ENCODE measurements at places on chromosomes 11 and 22.
A peak's percentile ranks its signal among the peaks of the same experiment; 100 is the strongest.

DNA sequence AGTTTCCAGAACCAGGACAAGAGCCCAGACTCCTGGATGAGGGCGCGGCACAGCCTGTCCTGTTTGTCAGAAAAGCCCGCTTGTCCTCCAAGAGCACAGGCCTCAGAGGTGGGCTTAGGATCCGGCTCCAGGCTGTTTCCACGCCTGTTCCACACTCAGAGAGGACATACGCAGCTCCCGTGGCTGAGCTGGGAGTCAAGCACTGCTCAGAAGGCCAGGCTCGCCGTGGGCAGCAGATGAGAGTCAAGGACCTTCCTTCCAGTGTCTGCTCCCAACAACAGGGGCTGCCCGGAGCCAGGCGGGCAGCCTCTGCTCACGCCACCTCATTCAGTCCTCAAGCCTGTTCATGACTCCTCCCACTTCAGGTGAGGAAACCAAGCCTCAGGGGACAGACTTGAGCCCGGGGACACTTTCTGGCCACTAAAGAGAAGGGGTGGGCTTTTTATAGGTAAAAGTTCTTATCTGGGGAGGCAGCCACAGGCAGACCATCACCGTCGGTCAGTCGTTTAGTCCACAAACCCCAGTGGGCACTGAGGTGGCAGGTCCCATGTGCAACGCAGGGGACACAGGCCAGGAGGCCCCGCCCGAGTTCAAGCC lies 3.8 kb downstream of the CYB5R3 start:
- no peak for DNase-seq

GRCh38 chr22:25137577-25138525 lies 61.8 kb upstream of the CRYBB3 start:
- DNase-seq = no peak

DNA sequence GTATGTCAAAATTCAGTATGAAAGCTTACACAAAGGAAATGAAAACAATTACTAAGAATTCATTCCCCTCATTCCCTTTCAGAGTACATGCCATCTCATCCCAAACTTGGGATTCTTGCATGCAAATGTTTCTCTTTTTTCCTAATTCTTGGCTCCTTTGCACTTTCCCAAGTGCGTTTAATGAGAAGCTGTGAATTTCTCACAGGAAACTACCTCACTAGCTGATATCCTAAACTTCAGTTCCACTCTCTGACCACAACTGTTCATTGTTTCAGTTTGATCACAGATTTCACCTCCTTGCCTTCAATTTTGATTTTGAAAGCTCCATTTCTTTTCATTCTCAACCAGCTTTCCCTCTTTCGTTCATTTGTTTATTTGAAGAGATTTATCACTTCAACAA lies 5.9 kb upstream of the ARL14EP start:
- no peak for DNase-seq

DNA sequence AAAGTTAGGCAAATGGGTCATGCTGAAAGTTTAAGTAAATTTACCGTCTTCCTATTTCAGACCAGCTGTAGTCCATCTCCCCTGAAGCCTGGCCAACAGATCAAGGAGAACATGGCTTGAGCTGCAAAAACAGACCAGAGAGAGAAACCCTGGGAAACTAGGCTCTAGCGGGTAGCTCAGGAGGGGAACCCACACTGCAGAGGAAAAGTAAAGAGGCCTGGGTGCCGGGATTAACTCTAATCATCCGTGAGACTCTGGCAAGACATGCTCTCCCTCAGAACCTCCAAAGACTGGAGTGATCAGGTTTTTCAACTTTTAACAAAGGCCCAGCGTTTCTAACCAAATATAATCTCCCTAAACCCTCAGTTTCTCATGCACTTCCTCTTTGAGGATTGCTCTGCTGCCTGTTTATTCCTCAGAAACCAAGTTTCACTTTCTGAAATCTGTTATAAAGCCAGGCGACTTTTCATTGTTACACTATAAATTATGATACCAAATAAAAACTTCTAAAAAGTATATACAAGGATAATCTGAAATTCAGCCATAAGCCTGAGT lies 67.5 kb downstream of the GAB2 start:
- peak; percentile 18 for DNase-seq

DNA sequence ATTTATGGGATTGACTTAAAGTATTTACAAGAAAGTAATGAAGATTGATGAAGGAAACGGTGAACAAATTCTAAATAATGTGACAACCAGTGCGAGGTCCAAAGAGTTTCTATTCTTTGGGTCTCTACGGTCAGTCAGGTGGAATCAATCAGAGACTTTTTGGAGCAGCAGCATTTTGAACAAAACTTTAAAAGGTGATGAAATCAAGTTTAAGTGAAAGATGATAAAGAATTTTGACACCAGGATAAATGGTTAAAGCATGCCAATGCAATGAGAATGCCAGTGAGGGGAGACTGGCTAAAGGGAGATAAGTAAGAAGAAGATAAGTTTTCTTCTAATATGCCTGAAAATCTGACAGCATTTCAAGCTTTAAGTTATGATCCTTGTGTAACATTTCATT lies 67.9 kb downstream of the DCUN1D5 start:
- peak; percentile 14 for DNase-seq

GRCh38 chr11:75403983-75404658 lies 4.8 kb downstream of the RPS3 start:
- no peak for DNase-seq

GRCh38 chr11:45187375-45187774 lies 40.9 kb downstream of the PRDM11 start:
- DNase-seq = no peak

DNA sequence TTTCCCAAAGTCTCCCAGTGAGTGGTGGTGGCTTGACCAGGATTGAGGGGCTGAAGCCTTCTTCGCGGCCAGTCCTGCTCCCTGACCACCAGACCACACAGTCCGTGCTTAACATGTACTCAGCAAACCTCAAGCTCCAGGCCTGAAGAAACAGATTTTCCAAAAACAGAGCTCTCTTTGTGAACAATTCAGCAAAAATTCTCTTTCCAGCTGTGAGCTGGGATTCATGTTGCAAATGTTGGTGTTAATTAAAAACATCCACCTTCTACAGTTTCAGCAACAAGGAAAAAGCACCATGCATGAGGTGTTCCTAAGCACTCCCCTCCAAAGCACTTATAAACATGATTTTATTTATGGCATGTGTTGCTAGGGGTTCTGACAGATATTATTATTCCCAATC lies 129.5 kb downstream of the ETS1 start:
- DNase-seq = no peak

DNA sequence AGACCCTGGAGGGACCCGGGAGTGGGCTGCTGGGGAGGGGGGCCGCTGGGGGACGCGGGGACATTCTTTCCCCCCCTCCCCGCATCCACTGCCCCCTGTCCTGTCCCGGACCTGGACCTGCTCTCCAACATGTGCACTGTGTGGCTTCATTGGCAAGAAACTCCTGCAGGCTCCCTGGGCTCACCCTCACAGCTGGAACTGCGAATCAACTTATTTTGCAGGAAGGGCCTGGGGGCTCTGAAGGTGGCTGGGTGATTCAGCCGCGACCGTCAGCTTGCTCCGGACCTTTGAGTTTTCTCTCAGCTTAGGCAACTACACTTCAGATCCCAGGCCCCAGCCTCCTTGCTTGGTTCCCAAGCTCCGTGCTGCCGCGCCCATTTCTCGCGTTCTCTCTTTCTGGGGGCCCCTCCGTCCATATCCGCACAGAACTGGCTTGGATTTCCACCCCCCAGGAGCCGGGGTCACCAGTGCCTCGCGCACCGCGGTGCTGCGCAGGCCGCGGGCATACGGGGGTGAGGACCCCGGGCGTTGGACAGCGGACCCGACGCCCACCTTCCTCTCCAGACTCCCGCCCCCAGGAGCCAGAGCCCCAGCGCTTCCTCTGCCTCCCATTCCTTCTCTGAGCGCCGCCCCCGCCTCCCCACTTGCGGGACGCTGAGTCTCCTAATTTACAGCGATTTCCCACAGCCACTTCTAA lies 471 bp upstream of the AHNAK start:
- peak; percentile 71 for DNase-seq

DNA sequence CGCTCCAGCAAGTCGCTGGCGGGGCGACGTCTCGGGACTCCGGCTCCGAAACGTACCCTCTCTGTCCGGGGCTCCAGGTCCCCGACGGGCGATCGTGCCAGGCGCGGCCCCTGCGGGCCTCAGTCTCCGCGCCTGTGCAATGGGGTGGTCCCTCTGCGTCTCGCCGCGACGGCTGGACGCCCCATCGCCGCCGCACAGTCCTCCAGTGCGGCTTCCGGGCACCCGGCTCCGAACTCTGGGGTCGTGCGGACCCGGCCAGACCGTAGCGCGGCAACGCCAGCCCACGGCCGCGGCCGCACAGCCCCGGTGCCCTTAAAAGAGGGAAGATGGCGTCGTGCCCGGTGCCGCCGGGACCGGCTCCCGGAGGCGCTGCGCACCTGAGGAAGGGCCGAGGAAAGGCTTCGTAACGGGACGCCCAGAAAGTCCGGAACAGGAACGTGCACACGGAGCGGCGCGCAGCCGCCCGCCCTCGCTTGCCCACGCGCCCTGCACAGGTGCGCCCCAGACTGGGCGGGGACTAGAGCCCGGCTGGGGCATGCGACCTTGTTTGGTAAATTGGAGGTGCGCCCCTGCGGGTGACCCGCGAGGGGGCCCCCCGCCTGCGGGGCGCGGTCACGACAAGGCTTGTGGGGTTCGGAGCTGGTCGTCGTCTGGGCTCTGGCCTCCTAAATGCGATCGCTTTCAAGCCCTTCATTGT lies 525 bp downstream of the BIK start:
- no peak for DNase-seq

- DNase-seq = peak; percentile 45
These were observed 1.7 kb downstream of the RPS19BP1 start for GRCh38 chr22:39530692-39531331.

Measured in EL (cell line).